ENCODE measurements at places on chromosomes 3 and 15.

DNA sequence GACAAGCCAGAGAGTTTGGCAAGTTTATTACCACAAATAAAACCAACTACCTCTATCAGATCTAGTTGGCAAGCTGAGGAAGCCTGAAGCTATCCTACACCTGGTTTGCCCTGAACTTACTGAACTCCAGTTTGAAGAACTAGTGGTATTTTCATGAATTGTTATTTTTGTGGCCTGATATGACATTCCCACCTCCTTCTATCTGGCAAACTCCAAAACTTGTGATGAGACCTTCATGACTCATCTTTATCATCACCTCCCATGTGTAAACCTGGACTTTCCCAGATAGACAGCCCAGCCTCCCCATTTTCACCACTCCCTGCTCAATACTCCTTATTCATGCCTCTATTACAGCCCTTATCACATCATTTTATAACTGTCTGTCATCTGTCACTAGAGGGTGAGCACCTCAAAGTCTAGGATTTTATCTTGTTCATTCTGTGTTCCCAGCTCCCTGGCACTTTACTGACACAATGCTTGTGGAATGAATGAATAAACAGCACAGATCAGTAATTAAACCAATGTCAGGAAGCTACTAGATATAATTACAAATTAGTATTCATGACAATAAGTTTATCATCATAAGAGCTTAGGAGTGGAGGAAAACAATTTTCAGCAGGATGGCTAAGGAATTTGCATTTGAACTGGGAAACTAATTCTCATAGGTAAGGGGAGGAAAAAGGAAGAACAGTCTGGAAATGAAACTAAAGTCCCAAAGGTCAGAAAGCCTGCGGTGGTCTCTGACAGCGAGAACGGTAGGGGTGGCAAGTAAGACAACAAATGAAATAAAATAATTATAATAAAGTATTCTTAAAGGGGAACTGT is 13.2 kb upstream of the TRANK1 start:
- no peak for DNase-seq

- DNase-seq: no peak
Measured at GRCh38 chr3:40452057-40452456, 5.1 kb upstream of the RPL14 start.

- DNase-seq: no peak
Measured at GRCh38 chr15:49904296-49904695, 214.7 kb downstream of the ATP8B4 start.

GRCh38 chr3:111728566-111728935 is 130.5 kb upstream of the PHLDB2 start:
- no peak for DNase-seq

- DNase-seq: no peak
Measured at GRCh38 chr3:9615003-9615628, 34.2 kb upstream of the MTMR14 start.

- DNase-seq: no peak
Measured at GRCh38 chr3:69983546-69984265, 15.8 kb upstream of the SAMMSON start.

DNA sequence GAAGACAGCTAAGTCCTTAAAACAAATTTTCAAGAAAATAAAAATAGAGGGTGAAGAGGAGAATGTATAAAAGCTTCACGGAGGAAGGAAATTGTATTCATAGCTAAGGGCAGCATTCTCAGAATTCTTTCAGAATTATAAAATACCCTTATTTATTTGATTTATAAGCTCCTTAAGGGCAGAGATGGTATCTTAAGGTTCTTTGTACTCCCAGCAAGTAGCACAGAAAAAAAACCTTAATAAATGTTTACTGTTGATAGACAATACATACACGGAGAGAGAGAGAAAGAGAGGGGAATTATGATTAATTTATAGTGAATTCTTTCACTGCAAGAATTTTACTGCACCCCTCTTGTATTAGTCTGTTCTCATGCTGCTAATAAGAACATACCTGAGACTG is 375.6 kb upstream of the CCDC54 start:
- no peak for DNase-seq

DNA sequence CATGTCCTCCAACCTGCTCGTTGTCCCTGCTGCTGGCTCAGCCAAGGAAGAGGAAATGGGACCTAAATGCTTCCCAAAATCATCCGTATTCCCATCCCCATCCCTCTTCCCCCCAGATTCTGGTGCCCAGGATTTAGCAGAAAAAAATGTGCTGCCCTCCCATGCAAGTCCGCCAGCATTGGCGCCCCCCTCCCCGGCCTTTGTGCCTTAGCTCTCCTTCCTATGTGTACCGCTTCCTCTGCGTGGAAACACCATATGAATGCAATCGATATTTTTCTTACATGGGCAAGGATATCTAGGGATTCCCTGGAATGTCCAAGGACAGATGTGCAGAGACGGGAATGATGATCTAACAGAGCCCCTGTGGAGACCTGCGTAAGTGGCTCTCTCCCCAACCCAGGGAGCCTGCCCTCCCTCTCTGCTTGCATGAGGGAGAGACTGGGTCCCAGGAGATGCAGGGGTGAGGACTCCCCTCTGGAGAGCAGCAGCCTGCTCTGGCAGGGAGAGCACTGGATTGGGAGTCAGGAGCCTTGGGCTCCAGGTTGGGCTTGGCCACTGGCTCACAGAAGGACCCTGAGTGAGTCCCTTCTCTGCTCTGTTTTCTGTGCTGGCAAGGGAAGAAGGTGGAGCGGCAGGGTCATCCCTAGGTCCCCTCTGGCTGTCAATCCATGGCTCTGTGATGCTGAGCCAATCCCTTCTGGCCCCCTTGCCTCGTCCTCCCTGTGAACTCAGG is 227.2 kb downstream of the XXYLT1 start:
- DNase-seq: no peak

- DNase-seq: no peak
Measured at GRCh38 chr15:58396181-58396580, 35.6 kb upstream of the LIPC start.

GRCh38 chr3:147962408-147963164 is 553.4 kb downstream of the ZIC1 start:
- no peak for DNase-seq

DNA sequence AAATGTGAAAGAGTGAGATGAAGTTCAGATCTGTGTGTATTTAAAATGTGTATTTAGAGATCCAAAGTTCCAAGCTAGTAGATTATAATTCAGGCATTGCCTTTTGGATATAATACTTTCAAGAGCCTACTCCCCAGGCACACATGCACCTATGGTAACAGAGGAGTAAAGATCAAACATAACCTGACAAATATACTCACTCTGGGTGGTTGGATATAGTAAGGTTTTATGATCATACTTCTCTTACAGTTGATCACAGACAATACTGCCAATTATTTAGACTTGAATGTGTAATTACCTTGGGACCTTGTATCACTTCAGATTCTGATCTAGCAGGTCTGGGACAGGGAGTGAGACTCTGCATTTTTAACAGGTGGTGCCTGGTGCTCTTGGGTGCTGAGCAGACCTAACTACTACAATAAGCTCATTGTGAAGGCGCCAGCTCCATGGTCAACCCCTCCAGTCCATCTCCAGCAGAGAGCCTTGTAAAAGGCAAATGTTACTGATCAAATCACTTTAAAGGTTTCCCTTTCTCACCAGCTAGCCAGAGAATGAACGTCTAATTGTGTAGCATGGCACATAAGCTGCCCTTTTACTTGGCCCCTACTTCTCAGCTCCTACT is 55.5 kb downstream of the NBEAL2 start:
- DNase-seq: no peak

GRCh38 chr3:115280506-115280905 is 133.4 kb upstream of the ZBTB20 start:
- no peak for DNase-seq

- no peak for DNase-seq
Measured at GRCh38 chr15:82993144-82993543, 7.1 kb downstream of the RAMAC start.

DNA sequence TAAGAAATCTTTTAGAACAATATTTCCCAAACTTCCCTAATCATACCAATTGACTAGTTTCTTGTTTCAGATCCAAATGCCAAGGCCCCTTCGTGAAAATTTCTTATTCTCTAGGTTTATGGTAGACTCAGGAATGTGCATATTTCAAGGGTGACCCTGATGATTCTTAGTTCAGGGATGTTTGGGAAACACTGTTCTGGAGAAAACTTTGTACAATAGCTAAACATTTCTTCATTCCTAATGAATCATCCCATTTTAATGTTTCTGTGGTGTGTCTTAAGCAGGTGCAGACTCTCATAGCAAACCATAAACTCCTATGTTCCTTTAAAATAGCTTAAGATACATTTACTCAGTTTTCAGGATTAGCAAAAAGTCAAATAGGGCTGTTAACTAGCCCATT is 314.5 kb downstream of the TIGIT start:
- DNase-seq: no peak

DNA sequence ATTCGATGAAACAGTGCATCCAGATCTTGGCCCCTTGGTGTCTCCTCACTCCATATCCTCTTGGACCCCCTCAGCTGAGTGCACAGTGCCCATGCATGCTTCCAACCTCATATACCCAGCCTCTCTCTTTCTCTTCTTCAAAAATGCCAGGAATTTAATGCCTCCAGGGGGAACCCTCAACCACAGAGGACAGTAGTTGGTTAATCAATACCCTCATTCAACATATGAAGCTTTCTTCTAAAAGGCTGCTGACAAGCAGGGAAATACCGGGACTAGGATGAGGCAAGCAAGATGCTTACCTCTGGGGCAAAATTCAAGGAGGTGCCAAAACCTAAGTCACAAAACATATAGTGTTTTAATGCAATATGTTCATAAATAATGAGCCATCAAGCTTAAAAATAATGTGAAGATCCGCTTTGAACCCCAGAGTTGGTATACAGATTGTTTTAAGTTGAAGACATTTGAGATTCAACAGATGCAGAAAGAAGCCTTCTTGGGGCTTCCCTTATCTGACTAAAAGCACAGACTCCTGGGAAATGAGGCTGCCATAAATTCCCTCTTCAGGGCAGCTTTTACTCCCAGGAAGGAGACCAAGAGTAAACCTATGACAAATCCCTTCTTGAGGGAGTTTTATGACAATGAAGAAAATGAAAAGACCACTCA is 48.2 kb upstream of the FHIT start:
- DNase-seq: no peak

- DNase-seq: no peak
Measured at GRCh38 chr3:487614-488013, 291.1 kb downstream of the CHL1 start.

GRCh38 chr3:64271631-64272030 is 46.4 kb upstream of the PRICKLE2 start:
- DNase-seq: no peak

DNA sequence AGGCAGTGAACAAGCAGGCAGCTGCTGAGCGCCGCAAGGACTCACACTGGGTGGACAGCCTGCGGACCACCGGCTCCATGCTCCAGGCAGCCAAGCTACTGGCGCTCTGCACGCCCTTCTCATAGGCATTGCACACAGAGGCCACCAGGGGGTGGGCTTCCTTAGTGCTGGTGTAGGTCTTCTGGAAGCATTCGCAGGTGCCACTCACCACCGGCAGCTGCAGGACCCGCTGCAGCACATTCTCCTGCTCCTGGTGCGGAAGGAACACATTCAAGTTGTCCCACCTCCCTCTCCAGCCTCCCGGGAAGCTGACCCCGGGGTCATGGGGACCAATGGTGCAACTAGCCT is 6.0 kb downstream of the PLIN1 start:
- no peak for DNase-seq

DNA sequence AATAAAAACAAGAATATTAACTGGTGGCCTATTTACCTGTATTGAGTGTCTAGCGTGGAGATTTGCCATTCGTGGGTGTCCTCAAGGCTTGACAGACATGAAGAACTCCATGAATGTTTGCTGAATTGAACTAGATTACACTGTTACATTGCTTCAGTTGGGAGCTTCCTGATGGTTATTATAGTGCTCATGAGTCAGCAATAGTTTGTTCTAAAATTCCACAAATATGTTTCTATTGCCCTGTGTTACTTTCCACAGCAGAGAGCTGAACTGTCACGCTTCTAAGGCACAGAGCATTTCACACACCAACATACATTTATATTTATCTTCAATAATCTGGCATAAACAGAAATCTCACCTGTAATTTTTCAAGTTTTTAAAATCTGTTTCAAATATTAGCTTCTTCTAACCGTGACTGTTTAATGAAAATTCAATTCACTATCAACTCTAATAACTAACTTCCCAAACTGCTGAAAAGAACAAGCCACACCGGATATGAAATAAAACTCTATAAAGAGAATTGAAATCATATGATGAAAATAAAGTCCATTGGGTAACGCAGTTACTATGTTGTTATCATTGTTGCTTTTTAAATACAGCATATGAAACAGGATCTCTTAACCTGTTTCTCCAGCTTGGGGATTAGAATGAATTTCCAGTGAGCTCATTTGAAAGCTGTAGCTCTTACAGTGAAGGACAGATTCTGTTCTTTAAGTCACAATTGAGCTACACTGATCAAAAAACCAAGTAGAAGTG is 61.2 kb upstream of the MCF2L2 start:
- no peak for DNase-seq

- no peak for DNase-seq
Measured at GRCh38 chr15:85625856-85626255, 168.9 kb downstream of the KLHL25 start.

DNA sequence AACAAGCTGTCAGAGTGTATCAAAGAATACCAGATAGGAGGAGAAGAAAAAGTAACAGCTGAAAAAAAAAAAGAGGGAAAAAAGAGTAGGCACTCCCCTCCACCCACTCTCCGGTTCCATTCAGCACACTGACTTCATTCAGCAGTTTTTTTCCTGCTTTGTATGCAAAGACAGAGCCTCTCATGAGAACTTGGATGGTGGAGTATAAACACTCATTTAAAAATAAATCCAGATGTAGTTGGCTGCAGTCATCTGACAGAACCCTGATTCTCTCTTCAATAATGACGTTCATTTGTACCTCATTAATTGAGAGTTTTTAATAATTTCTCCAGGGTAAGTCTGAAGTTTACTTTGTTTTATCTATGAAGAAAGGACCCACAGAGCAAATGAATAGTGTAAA is 81.0 kb downstream of the TMEM108 start:
- no peak for DNase-seq

- no peak for DNase-seq
Measured at GRCh38 chr15:60444289-60444912, 34.5 kb downstream of the ICE2 start.

DNA sequence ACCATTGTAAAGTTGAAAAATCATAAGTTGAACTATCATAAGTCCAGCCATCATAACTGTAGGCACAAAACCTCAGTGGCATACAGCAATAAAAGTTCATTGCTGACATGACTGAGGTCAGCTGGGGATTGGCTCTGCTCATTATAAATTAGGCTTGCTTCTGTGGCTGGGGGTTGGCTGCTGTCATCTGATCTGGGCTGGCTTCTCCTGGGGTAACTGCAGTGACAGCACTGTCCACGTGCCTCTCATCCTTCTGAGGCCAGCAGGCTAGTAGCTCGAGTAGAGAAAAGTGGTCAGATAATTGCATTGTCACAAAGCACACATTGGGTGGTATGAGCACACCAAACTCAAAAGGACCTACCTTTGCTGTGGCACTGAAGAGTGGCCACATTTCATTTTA is 31.3 kb downstream of the CMTM7 start:
- no peak for DNase-seq
